ENCODE measurements at places on chromosomes 2 and 18.

DNA sequence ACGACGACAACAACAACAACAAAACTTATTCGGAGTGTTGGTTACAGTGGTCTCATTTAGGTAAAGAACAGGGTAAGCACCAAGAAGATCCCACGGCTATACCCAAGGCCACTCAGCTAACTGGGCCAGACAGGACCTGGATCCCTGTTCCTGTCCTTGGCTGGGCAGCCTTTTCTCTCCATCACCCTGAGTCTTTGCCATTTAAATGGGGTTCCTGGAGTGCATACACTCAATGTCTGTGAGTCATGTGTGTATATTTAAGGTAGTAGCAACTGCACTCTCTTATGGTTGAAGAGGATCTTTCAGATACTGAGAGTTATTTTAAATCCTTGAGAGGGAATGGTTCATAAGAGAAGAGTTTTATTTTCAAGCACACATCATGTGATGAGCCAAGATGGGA is 35.3 kb downstream of the ADCYAP1 start:
- DNase-seq, result no peak

GRCh38 chr2:235561450-235561849 is 67.6 kb downstream of the AGAP1 start:
- no peak for DNase-seq

- no peak for DNase-seq
Measured at GRCh38 chr2:113214141-113214540, 40.4 kb downstream of the PSD4 start.

GRCh38 chr2:64405581-64406406 is 48.2 kb upstream of the LGALSL start:
- DNase-seq, result peak; percentile 11

DNA sequence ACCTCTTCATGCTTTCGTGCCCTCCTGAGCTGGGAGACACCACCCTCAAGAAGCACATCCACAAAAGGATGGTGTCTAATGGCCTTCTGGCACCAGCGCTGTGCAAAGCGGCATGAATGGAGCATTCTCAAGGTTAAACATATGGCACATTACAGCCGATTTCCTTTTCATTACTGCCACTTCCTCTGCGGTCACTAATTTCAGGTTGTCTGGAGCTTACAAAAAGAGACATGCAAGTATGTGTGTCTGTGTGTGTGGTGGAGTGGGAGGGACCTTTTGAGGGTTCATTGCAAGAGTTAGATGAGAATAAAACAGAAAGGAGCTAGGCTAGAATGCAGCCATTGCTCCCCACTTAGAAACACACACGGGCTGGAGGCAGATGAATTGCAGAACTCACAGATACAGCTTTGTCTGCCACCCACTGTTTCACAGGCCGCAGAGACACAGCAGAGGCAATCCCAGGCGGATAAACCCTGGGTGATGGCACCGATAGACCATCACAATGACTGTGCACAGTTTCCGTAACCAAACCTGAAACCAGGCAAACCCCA is 76.0 kb downstream of the TGIF1 start:
- DNase-seq, result no peak

DNA sequence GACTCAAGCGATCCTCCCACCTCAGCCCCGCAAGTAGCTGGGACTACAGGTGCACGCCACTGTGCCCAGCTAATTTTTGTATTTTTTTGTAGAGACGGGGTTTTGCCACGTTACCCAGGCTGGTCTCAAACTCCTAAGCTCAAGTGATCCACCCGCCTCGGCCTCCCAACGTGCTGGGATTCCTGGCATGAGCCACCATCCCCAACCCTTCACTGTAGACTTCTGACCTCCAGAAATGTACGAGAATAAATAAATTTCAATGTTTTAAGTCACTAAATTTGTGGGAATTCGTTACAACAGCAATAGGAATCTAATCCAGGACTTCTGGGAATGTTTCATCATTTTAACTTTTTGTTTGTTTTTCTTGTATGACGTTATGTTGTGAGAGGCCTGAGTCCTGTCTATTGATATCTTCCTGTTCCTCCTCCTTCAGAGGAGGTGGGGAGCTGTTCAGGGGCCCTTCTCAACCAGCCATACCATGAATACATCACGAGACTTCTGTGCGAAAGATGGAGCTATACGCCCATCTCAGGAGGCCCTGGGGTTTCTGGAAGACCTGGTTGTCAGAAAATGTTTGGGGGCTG is 40.0 kb downstream of the TEX44 start:
- no peak for DNase-seq

DNA sequence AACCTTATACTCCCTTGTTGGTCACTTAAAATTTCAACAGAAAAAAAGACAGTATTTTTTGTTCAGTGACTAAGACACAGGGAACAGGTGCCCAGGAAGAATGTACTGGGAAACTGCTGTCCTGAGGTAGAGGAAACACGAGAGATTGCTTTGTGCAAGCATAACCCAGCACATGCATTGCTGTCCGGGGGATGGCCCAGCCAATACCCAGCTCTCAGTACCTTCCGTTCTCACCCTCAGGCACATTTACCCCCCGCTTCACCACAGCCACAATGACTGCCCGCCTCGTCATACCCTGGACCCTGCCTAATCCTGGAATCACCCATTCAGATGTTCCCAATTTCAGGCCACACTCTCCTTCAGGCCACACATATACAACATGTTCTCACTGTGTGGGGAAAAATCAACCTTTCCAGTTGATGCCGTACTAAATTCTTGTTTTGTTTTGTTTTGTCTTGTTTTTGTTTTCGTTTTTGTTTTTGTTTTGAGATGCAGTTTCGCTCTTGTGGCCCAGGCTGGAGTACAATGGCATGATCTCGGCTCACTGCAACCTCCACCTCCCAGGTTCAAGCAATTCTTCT is 140.7 kb downstream of the ESCO1 start:
- no peak for DNase-seq

GRCh38 chr2:206176121-206176520 is 16.4 kb downstream of the EEF1B2 start:
- DNase-seq, result peak; percentile 57

DNA sequence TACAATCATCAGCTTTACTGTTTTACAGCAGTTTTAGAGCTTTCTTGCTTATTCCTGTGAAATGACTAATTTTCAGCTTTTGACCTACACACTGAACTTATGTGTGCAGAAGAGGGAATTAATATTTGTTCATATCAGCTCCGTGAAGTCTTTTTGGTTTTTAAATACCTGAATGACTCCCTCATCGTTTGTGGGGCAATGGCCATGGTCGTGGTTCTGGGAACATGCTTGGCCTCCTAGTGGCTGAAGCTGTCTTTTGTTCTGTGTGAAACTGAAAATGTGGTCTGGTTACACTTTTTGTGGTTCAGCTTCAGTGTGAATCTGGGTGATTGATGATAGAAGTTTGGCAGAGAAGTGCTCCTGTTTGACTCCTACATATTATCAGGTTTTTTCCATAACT is 408.1 kb downstream of the THSD7B start:
- DNase-seq, result peak; percentile 93

- DNase-seq, result no peak
Measured at GRCh38 chr2:22628906-22629305, 756.1 kb upstream of the KLHL29 start.

DNA sequence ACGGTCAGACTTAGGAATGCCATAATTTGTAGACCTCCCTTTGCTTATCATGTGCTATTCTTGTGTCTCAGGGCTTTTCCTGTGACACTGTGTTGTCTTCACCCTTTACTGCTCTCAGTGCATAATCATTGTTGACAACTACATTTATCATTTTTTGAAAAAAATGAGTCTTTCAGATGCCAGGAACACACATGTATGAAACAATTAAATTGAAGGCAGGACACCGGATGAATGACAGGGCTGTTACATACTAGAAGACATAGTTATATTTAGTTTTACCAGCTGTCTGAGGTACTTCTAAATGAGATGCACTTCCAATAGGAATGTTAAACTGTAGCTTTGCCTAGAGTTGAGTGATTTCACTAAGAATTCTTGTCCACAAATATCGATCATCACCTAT is 243.5 kb downstream of the LRP1B start:
- DNase-seq, result no peak

- no peak for DNase-seq
Measured at GRCh38 chr2:172629586-172629985, 73.7 kb downstream of the PDK1 start.

DNA sequence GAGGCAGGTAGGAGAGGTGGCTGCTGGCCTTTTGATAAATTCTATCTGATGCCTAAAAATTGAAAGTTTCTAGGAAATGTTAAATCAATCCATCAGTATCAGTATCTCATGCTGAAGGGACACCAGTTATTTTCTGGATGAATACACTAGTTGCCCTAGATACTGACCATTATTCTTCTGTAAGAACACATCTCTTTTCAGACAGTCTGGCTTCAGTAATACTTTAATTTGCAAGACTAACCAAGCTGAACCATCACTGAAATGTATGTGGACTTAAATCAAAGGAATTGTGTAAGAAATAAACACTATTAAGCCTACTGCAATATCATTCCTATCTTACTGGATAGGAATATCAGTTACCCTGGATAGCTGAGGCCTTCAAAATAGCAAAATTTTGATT is 1546.3 kb downstream of the LRP1B start:
- no peak for DNase-seq

- no peak for DNase-seq
Measured at GRCh38 chr2:208086029-208086428, 38.3 kb downstream of the CRYGD start.

All from astrocyte of the cerebellum (primary cell).